ENCODE measurements at places on chromosomes 7 and 10.
A peak's percentile ranks its signal among the peaks of the same experiment; 100 is the strongest.

GRCh38 chr10:31867646-31868045 is 61.0 kb downstream of the ARHGAP12 start:
- DNase-seq: no peak

DNA sequence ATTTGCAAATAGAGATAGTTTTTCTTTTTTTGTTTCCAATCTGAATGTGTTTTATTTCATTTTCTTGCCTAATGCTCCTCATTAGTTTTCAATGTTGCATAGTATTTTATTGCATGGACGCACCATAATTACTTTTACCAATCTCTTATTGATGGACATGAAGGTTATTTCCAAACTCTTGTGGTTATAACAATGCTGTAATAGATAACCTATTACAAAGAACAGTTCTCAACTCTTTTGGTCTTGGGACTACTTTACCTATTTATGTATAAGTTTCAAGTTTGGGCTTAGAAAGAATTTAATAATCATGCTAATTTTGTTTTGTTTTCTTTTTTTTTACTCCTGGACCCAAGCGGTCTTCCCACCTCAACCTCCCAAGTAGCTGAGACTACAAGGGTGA is 7.0 kb downstream of the SHLD2 start:
- no peak for DNase-seq

GRCh38 chr10:26468700-26469099 is 30.6 kb downstream of the APBB1IP start:
- DNase-seq: peak; percentile 18

DNA sequence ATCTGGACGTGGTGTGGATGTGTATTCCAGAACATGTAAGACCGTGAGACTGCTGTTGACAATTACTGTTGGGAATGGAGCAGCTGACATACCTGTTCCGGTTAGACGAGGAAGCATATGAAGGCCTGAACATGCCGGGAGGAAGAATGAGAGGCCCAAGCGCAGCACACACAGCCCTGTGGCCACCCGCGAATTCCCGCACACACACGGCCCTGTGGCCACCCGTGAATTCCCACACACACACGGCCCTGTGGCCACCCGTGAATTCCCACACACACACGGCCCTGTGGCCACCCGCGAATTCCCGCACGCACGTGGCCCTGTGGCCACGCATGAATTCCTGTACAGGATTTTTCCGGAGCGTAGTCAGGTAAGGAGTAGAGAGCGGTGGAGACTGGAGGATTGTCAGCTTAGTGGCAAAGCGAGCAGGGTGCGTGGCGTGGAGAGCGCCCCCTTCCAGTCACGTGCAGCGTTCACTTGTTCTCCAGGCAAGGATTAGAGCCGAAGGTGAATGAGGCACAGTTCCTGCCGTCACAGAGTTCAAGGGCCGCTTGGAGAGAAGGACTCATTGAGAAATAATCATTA is 9.5 kb upstream of the SUN1 start:
- DNase-seq: no peak

GRCh38 chr10:50260791-50261281 is 9.5 kb upstream of the ASAH2 start:
- peak; percentile 32 for DNase-seq

GRCh38 chr10:101114646-101115045 is 16.5 kb upstream of the TLX1 start:
- no peak for DNase-seq

DNA sequence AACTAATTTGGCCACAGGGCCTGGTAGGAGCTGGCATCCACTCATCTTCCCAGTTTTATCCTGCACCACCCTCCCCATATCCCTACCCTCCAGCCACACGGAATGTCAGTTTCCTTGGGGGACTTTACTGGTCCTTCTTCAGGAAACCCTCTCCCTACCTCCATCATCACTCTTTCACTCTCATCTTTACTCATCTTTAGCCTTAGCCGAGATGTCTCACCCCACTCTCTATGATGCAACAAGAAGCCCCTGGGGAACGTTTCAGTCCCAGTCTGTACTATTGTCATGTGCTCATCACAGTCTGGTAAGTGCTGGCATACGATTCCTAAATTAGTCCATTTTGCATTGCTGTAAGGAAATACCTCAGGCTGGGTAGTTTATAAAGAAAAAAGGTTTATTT is 34.9 kb upstream of the TMEM248 start:
- no peak for DNase-seq

GRCh38 chr7:55651057-55651456 is 78.8 kb upstream of the VOPP1 start:
- DNase-seq: no peak

- no peak for DNase-seq
Observed at GRCh38 chr10:96493871-96494525, 19.7 kb downstream of the TLL2 start.

GRCh38 chr7:12722136-12722535 is 34.7 kb downstream of the ARL4A start:
- DNase-seq: no peak

DNA sequence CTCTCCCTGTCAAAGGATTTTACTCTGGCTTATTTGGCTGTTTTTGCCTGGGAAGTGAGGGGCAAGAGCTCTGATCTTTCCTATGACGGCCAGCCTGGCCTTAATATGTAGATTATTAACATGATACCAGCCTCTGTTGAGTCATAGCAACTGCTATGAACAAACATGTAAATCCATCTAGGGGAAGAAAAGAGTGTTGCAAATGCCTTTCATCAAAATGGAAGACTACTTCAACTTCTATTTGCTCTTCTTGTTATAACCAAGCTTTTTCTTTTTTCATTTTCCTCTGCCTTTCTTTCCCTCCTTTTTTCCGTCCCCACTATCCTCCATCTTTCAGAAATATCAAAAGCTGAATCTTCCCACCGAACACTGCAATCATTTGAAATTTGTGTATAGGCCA is 46.6 kb downstream of the BTRC start:
- DNase-seq: no peak

- DNase-seq: no peak
Observed at GRCh38 chr7:39753823-39754325, 130.5 kb downstream of the RALA start.

- peak; percentile 93 for DNase-seq
Observed at GRCh38 chr10:90674928-90675327, 182.9 kb downstream of the HTR7 start.

DNA sequence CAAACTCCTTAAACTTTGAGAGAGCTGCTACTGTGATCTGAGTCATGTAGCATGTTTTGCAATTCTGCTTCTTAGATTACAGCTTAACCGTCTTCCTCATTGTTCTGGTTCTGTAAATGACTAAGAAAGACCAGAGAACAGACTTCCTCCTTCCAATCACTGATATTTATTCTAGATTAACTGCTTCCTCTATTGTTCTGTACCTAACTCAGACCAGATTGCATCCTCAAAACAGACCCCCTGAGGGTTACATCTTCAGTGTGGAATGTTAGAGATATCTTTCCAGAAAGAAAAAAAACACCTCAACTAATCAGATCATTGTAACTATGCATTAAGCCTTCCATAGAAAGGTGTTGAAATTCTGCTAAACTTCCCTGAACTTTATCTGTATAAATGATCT is 5.7 kb upstream of the PIP start:
- DNase-seq: no peak

DNA sequence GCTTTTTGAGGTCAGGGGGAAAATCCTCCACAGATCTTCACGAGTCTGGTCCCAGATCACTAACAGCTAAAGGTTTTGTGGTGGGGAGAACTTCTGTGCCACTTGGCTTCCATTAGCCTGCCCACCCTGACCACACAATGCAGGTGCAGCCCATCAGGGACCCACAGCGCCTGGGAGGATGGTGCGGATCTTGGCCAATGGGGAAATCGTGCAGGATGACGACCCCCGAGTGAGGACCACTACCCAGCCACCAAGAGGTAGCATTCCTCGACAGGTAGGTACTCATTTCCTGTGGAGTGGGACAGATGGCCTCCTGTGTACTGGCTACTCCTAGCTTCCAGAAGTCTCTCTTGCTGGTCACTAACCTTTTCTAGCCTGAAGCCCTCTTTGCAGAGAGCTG is 1.5 kb downstream of the FAM241B start:
- DNase-seq: no peak

DNA sequence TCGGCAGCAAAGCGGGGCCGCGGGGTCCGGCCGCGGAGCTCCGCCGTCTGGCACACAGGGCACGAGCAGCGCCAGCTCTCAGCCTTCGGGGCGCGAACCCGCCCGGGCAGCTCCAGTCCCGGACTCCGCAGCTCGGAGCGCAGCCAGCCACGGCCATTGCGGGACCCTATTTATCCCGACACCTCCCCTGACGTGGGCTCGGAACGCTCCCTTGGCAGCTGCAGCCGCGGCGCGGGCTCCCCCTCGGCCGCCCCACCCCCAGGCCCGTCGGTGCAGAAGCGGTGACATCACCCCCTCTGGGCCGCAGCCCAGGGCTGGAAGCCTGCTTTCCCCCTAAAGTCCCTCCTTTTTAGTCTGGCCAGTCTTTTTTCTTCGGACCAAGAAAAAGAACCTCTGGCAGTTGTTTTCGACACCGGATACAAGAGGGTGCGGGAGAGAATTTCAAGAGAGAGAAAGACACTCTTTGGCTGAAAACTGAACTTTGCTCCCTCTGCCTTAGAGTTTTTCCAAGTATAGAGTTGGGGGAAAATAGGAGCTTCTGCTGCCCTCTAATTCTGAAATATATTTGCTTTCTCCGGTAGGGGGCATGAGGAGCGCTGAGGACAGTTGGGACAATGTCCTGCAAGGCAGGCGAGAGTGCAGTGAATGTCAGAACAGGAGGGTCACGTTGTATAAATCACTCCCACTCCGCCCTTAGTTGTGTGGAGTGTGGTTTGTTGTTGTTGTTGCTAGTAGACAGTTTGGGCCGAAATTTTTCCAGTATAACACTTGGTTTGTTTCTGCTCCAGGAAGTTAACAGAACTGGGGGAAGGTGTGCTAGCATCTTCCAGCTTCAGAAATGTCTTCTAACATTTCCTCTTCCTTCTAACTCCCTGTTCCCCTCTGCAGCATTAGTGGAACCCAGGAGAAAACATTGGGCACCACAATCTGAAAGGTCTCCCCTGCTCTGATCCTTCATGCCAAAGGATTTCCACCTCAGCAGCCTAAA is at the start of gene SFRP4:
Gene SFRP4 (minus strand): TSS at position 145 of the 988 bp plus-strand sequence. CDS start 280 bp downstream, outside the sequence.
- DNase-seq: peak; percentile 82

- peak; percentile 73 for DNase-seq
Observed at GRCh38 chr7:13742811-13743210, 246.7 kb downstream of the ETV1 start.

GRCh38 chr10:69061305-69062161 is 26.4 kb upstream of the SRGN start:
- DNase-seq: peak; percentile 97

DNA sequence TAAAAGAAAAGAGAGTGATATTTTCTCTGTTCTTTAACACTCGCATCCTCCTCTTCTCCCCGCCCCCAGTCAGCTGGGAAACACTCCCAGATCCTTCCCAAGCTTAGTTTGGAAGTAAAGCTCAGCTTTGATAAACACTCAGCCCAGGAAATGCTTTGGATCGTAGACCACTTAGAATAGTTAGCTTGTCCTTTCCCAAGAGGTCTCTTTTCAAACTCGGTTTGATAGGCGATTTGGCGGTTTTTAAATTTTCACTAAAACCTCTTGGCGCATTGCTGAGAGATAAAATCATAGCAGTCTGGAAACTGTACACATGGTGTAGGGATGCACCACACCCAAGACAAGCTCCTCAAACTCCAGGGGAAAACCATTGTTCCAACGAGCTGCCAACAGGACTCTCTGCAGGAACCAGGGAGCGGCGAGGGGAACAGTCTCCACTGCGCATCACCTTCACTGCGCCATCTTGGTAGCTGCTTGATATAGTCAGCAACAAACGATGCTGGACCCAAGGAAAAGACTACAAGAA is 22.3 kb downstream of the SMURF1 start:
- DNase-seq: no peak

DNA sequence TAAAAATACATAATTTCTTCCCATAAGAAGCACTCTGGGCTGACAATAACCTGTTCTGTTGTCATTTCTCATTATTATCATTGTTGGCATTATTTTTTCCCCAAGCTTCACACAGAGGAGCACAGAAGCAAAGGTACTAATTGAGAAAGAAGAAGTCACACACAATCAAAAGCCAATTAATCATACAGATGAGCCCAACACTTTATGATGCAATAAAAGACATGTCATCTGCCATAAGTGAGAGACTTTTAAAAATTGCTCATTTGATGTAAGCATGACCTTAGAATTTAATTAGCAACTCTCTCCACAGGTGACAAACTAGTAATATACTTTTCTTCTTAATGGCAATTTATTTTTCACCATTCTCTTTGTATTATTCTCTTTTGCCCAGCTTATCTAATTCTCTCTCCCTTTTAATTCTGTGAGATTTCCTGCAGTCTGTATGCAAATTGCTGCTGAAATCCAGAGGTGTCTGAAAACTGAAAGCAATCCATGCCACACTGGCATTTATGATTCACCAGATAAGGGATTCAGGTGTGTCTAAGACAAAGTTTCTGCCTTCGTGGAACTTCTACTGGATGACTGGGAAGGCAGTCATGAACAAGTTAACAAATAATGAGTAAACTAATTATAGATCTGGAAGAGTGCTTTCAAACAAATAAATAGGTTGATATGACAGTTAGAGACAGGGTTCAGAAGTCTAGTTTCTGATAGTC is 203.5 kb downstream of the CHCHD3 start:
- no peak for DNase-seq

- no peak for DNase-seq
Observed at GRCh38 chr10:114881417-114881816, 56.6 kb upstream of the TRUB1 start.

GRCh38 chr10:113712755-113713639 is 33.3 kb downstream of the CASP7 start:
- no peak for DNase-seq

DNA sequence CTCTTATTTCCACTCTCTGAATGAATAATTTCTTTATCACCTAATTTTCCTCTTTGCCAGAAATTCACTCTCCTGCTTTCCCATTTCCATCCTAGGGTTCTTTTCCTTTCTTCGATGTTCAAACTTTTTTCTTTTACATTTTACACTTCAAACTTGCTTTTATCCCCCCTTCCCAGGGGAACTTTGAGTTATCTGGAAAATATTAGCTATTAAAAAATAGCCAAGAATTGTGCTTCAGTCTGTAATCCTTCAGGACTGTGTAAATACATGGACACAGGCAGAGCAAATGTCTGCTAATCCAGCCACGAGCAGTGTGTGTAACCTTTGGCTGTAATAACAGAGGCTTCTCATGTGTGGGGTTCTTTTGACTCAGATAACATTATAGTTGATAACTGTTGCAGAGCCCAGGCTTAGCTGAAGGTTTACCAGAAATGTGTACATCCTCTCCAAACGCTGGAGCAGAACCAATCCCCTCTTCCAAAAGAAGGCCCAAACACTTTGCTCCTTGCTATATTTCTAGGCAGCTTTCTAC is 4.6 kb downstream of the ASB4 start:
- DNase-seq: no peak

- no peak for DNase-seq
Observed at GRCh38 chr7:123711832-123712293, 36.9 kb downstream of the WASL start.

GRCh38 chr10:47295411-47295810 is 4.6 kb upstream of the GDF10 start:
- DNase-seq: no peak
